ENCODE measurements at places on chromosomes 7 and 10.

DNA sequence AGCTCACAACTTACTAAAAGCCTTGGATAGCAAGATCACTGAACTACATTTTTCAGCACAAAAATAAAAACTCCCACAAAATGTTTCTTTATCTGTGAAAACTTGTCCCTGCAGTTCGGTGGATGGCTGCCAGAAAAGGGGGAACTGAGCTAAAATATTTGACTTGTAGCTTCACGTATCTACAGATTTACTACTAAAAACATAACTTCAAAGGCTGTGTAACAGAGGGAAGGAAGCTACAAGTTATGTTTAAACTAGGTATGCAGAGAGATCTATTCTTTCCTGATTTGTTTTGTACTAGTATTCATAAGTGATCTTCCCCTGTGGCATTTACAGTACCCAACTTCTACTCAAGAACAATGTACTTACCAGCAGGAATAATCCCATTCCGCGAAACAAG, 25.1 kb downstream of the SGCE start:
- no peak for DNase-seq

- no peak for DNase-seq
Observed at GRCh38 chr10:35092851-35093250, 2.7 kb upstream of the CUL2 start.

- DNase-seq, result no peak
Observed at GRCh38 chr10:5068274-5068984, 25.8 kb upstream of the AKR1C3 start.

- DNase-seq, result no peak
Observed at GRCh38 chr7:145106001-145106400, 270.1 kb upstream of the TPK1 start.

- DNase-seq, result no peak
Observed at GRCh38 chr7:47231032-47231431, 350.9 kb downstream of the TNS3 start.

- no peak for DNase-seq
Observed at GRCh38 chr10:117399341-117400196, 24.3 kb upstream of the PDZD8 start.

DNA sequence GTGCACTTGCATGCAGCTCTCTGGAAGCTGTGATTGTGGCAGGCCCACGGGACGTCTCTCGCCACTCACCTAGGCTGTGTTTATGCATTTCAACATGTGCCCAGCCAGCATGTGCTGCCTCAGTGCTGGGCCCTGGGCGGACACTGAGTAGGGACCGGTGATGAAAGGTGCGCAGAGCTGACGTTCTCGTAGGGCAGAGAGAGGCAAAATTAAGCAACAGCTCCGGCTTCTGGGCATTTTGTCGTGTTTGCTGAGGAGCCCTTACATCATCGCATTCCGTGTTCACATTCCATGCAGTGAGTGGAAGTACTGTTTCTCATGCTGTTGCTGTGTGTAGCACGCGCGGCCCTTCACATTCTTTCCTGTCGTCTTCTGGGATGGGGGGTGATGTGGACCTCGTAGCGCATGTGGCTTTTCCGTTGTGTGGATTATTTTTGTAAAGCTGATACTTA, 50.5 kb downstream of the PRF1 start:
- no peak for DNase-seq

DNA sequence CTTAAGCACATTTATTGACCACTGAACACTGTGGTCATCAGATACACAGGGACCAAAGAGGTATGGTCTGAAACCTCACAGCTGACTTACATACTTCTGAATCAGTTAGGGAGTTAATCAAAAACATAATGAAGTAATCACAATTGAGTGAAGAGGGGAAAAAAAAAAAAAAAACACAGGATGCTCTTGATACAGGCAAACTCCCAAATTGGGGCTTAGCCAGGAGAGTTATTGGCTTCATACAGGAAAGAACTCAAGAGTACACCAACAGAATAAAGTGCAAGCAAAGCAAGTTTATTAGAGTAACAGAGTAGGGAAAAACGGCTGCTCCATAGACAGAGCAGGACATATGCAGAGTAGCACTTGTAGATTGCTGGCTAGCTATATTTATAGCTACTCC, 917.0 kb downstream of the CNTNAP2 start:
- DNase-seq, result no peak

DNA sequence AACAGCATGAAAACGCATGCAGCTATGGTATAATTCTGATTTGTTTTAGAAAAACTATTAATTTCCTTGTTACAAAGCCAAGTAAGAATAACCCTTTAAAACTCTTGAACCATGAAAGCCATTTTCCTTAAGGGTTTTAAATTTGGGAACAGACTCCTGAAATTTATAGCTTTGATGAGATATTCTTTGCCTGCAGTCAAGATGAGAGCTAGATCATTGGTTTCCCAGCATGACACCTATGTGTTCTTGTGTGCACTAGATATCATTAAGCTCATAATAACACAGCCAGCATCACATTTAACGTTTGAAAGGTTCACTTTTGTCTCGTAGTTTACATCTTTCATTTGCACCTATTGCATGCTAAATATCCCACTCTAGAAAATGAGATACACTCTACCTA, 202.2 kb downstream of the PHF14 start:
- no peak for DNase-seq
